ENCODE measurements at places on chromosomes 4 and X. TPM values are rescaled to one million over a fixed set of nuclear protein-coding genes. Genes with fewer than 3 reads are reported as not detected.
A peak's percentile ranks its signal among the peaks of the same experiment; 100 is the strongest.

Gene F8
- total RNA-seq: 28.1 TPM

Gene NHSL2
- total RNA-seq: 46.1 TPM

Gene GYPA
- 0.65 TPM for total RNA-seq

Gene RAB33A
- 7.4 TPM for total RNA-seq

Gene DCAF4L1
- 0.33 TPM for total RNA-seq

Gene RAB9B
- 24.7 TPM for total RNA-seq

- DNase-seq: no peak
Measured at GRCh38 chr4:99082192-99082591, 6.4 kb downstream of the ADH5 start.

- no peak for DNase-seq
Measured at GRCh38 chrX:20729416-20729815, 462.7 kb upstream of the RPS6KA3 start.

- no peak for DNase-seq
Measured at GRCh38 chr4:61540944-61541343, 340.8 kb downstream of the ADGRL3 start.

DNA sequence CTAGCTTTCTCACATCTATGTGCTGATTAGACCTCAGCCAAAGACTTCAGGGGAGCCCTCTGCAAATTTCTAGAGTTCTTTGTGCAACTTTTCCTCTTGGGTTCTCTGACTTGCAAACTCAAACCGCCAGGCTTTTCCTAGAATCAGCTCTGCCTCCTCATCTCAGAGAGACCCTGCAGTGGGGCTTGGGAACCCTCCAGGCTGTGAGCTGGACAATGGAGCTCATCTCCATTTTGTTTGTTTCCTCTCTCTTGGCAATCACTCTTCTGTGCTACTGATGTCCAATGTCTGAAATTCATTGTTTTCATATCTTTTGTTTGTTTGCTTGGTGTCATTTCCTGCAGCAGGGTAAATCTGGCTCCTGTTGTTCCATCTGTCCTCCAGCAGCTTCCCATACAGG lies 33.0 kb downstream of the GYPB start:
- DNase-seq: no peak

GRCh38 chr4:163048447-163048846 lies 118.2 kb downstream of the NAF1 start:
- no peak for DNase-seq

DNA sequence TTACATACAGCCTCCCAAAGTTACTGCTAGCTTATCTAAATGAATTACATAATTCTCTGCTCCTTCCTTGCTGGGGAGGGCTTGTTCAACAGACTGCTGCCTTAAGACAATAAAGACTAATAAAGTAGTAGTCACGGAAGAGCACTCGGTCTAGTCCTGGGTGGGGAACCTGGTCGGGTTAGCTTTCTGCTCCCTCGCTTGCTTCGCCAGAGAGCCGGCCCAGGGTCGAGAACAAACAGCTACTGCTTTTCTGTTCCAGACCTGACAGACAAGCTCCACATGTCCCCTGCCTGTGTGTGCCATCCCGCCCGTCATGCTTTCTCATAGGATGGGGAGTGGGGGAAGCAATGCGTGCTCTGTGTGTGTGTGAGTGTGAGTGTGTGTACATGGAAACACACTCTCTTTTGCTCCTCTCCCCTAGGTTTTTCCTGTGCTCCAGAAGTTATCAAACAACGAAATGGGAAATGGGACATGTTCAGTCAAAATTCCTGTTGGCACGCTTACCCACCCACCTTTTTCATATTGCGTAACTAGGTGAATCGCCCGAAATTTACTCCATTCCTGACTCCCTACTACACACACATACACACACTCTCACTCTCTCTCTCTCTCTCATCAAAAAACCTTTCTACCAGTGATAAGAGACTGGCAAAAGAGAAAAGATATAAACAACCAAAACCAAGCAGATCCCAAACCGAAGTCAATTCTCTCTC lies 1.3 kb downstream of the NPY1R start:
- DNase-seq: peak; percentile 63

- no peak for DNase-seq
Measured at GRCh38 chrX:123731987-123732669, 724 bp downstream of the THOC2 start.

- DNase-seq: no peak
Measured at GRCh38 chrX:41276661-41277506, 57.1 kb upstream of the DDX3X start.

DNA sequence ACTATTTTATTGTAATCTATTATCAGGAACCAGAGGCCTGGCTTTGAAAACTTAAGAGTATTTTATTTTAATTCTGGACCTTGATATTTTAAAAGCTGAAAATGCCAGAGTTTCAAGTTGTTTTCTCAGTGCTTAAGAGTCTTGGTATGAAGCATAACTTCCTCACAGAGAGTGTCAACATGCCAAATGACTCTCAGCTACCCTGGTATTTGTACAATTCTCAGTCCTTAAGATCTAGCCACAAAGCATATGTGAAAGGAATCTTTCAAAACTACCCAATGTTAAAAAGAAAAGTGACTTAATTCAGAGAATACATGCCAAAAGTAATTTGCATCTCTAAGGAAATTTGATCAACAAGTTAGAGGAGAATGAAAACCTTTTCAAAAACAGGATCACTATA lies 171.9 kb downstream of the DKK2 start:
- DNase-seq: no peak

GRCh38 chr4:47465004-47465403 lies 1.5 kb upstream of the COMMD8 start:
- DNase-seq: no peak
